ENCODE measurements at places on chromosomes 6 and 20.
A peak's percentile ranks its signal among the peaks of the same experiment; 100 is the strongest.

DNA sequence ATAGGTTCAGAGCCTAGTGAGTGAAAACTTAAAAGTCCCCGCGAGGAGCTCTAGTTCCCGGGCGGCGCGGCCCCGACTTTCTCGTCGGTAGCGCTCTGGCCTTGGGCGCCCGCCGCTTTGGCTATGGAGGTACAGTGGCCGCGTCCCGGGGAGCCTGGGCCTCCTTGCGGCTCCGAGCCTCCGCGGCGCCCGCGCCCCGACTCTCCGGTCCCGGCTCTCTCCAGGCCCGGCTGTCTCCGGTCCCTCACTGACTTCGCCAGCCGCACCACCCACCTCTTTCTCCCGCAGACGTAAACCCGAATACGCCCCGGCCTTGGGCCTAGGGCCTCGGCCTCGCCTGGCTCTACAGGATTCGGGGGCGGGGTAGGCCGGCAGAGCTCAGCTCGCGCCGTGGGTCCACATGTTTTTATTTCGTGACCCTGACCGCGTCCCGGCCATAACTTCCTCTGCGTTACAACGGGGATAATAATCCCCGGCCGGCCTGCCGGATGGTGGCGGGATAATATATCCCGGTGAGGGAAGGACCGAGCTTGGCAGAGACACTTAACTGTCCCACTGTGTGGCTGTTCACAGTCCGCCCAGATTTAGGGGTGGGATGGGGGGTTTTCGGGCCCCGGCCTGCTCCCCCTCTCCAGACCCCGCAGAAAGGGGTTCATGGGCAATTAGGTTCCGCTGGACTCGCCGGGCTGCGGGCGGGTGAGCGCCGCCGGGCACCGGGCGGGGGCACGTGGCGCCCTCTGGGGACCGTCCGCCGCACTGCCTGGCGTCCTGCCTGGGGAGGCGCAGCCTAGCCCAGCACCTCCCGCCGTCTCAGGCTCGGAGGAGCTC lies 10.0 kb upstream of the TBX18 start:
- DNase-seq: no peak

- DNase-seq: no peak
These were observed 4.3 kb downstream of the RPS12 start for GRCh38 chr6:132818404-132819359.

DNA sequence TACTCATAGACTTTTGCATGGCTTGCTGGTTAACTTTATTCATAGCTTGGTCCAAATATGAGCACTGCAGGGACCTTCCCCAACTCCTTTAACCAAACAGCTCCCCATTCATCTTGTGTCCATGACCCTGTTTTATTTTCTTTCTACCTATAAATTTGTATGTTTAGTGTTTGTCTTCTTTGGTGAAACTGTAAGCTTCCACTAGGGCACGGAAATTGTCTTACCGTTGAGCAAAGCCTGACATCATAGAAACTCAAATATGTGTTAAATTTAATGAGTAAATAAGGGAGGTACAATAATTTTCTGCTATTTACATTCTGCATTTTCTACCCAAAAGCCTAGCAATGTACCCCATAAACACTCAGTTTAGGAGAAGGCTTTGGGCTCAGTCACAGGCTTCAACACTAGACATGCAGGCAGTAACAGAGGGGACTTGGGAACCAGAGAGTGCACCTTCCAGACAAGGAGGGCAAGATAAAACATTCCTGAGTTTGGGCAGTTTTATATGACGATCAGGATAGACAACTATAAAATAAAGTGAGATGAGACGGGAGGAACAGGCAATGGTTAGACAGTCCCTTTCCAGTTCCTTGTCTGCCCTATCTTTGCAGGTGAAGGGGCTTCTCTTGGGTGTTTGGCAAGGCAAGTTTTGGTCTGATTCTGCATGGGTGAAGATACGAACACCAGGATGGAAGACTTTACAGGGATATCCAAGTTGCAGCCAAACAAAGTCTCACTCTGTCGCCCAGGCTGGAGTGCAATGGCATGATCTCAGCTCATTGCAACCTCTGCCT lies 46.2 kb upstream of the ZNF217 start:
- DNase-seq: no peak

- DNase-seq: peak; percentile 81
These were observed 437.8 kb upstream of the ID4 start for GRCh38 chr6:19399406-19399805.

GRCh38 chr20:6299456-6299855 lies 176.6 kb upstream of the FERMT1 start:
- no peak for DNase-seq

DNA sequence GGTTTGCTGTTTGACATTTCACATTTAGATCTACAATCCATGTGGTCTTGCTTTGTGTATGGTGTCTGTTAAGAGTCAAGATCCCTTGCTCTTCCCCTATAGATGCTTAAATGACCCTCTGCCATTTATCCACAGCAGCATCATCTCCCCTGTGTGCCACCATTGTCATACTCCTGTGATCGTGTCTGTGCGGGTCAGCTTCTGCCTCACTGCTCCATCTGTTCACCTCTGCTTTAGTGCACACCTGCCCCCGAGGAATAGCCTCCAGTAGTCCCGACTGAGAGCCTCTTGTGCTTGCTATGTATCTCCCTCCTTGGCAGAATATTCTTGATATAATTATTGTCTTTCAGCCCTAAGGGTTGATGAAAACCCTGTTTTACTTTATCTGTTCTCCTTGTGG lies 551.2 kb downstream of the CDH26 start:
- no peak for DNase-seq

- no peak for DNase-seq
These were observed 599.8 kb downstream of the FRK start for GRCh38 chr6:115460913-115461312.

DNA sequence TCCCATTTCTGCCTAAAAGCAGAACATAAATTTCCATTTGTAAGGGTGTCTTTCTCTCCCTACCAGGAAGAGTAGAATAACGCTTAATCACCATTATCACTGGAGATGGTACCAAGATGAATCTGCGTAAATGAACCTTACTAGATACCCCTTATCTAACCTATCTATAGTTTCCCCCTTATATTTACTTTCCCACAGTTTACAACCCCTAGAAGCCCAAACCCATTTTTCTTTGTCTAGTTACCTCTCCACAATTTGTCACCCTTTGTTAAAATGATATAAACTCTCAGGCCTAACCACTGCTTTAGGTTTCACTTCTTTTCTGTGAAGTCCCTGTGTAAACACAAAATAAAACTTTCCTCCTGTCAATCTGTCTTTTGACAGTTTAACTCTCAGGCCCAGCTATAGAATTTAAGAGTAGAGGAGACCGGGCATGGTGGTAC lies 45.5 kb downstream of the PCNA start:
- no peak for DNase-seq

GRCh38 chr6:2353412-2354137 lies 108.2 kb upstream of the GMDS start:
- DNase-seq: peak; percentile 78

- peak; percentile 61 for DNase-seq
These were observed 1.1 kb downstream of the SPAG4 start for GRCh38 chr20:35616465-35617396.

DNA sequence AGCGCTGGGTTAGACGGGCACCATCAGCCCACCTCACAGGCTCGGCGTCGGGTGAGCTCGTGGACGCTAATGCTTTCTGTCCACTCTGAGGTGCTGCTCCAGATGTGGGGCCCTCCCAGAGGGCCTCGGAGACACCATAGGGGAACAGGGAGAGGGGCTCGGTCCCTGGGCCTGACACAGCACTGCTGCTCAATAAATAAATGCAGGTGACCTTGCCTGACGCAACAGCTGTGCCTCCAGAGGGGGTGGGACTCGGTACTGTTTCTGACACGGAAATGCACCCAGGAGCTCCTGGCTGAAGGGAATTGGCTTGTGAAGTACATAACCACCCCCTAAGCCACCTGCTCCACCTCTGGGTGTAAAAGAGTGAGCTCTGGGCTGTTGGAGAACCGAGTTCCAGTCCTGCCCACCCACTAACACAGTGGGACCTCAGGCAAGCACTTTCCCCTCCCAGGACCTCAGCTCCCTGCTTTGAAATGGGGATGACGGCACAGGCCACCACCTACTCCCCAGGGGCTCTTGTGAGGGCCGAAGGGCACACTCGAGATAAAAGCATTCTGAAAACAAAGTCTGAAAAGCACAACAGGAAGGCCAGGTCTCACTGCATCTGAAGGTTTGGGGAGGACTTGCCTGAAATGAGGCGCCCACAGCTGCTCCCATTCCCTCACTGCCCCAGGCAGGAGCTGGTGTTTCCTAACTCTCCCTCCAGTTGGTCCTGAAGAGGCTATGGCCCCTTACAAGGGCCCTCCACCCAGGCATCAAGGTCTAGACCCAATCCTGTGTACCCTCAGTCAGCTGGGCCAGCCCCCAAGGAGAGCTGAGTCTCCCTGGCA lies 6.7 kb downstream of the KCNK15 start:
- DNase-seq: no peak

DNA sequence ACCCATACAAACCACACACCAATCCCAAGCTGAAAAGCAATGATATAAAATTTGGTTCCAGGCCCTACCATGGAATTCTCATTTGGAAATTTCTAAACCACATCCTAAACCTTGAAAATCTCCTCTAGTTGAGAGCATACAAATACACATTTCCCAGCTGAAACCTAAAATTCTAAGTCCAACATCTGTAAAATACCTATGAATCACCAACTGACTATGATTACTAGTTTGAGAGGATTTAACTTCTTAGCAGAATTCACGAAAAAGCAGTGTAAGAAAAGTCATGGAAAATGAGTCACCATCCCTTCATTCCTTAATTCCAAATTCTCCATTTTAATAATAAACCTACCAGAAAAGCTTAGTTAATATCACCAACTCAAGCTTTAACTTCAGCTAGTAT lies 15.4 kb downstream of the RANBP9 start:
- DNase-seq: no peak

DNA sequence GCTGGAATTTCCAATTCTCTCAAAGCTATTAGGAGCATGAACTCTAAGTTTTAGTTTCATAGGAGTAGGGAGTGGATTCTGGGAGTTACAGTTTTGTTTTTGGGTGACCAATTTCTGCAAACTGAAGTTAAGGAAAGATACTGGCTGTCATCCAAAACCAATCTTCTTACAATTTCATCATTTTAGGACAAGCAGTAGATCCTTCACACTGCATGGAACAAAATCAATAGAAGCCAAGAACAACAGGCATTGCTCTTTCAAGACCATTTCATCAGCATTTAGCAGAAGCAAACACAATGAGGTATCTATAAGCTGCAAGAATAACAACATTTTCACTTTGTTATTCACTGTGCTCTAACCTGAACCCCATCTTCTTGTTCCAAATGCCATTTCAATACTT lies 173.0 kb downstream of the GMDS start:
- DNase-seq: no peak

DNA sequence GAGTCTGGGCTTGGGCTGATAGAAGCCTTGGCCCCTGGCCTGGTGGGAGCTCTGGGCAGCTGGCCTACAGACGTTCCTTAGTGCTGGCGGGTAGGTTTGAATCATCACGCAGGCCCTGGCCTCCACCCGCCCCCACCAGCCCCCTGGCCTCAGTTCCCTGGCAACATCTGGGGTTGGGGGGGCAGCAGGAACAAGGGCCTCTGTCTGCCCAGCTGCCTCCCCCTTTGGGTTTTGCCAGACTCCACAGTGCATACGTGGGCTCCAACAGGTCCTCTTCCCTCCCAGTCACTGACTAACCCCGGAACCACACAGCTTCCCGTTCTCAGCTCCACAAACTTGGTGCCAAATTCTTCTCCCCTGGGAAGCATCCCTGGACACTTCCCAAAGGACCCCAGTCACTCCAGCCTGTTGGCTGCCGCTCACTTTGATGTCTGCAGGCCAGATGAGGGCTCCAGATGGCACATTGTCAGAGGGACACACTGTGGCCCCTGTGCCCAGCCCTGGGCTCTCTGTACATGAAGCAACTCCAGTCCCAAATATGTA lies 957 bp upstream of the VEGFA start:
- peak; percentile 13 for DNase-seq

DNA sequence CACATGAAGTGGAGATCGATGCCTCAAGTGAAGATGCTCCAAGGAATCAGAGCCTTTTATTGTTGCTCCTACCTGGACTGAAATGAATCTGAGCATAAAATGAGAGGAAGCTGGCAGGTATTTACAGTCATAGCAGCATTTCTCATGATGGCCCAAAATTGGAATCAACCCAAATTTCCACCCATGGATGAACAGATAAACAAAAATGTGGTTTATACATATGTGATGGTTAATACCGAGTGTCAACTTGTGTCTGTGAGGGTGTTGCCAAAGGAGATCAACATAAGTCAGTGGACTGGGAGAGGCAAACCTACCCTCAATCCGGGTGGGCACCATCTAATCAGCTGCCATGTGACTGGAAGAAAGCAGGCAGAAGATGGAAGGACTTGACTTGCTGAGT lies 178.2 kb downstream of the PTPRT start:
- no peak for DNase-seq

DNA sequence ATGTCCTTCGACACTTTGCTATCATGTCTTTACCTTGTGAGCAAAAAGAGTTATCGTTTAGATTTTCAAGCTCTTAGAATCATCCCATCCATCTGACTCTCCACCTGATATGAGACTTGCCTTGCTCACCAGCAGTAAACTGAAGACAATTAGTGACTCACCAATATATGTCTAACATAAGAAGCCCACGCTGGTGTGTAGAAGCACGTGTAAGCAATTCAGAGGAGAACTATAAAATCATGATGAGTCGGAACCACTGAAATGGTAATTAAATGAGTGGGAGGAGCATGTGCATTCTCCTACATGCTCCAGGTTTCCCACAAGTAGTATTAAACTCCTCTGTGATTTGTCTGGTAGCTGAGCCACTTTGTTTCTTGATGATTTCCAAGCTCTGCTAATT lies 181.6 kb upstream of the RNF217 start:
- DNase-seq: no peak

DNA sequence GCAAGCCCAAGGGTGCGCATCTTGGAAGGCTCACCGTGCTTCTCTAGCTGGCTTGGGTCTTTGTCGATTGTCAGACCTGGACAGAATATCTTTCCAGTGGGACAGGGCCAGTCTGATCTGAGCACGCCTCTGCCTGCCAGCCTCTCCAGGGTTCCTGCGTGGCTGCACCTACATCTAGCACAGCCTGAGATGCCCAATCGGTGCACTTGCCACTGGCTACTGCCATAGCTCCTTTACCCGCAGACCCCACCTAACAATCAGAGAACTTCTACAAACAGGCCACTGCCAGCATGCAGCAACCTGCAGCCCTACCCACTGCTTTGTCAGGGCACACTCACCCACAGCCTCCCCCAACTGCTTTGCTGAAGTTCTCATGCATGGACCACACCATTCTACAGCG lies 56.7 kb upstream of the PHACTR3 start:
- no peak for DNase-seq

DNA sequence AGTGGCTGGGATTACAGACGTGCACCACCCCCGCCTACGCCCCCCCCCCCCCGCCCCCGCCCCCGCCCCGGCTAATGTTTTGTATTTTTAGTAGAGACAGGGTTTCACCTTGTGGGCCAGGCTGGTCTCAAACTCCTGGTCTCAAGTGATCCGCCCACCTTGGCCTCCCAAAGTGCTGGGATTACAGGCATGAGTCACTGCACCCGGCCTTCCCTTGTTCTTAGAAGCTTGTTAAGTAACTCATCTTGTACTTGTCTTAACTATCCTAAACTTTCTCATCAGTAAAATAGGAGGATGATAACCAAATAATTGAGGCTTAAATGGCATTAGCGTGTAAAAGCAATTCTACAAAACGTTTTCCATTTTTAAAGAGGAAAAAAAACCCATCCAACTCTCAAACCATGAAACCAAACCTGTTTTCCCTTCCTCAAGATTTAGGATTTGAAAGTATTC lies 4.2 kb downstream of the CDYL start:
- DNase-seq: no peak

Data from Ammon's horn (tissue), 1 donor.